Anterior cingulate cortex (tissue), 58 donors: ENCODE measurements at places on chromosomes 11 and 22.

- DNase-seq: no peak
These were observed 122.5 kb downstream of the OPCML start for GRCh38 chr11:133409799-133410198.

DNA sequence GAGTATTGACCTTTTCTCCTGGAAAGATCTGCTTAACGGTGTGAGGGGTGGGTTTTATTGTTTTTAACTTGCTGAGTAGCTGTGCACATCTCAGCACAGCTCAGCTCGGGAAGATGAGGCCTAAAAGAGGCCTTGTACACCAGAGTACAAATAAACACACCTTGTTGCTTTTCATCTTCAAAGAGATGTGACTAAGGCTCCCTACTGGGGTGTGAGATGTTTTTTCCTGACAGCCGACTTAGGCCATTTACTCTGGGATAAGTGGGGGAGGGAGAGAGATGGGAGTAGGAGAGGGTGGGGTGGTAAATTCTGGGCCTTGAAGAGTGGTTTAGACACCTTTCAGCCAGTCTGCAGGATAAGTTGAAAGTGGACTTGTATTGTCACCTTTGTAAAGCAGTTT lies 2.9 kb downstream of the LDLRAD3 start:
- DNase-seq: no peak

DNA sequence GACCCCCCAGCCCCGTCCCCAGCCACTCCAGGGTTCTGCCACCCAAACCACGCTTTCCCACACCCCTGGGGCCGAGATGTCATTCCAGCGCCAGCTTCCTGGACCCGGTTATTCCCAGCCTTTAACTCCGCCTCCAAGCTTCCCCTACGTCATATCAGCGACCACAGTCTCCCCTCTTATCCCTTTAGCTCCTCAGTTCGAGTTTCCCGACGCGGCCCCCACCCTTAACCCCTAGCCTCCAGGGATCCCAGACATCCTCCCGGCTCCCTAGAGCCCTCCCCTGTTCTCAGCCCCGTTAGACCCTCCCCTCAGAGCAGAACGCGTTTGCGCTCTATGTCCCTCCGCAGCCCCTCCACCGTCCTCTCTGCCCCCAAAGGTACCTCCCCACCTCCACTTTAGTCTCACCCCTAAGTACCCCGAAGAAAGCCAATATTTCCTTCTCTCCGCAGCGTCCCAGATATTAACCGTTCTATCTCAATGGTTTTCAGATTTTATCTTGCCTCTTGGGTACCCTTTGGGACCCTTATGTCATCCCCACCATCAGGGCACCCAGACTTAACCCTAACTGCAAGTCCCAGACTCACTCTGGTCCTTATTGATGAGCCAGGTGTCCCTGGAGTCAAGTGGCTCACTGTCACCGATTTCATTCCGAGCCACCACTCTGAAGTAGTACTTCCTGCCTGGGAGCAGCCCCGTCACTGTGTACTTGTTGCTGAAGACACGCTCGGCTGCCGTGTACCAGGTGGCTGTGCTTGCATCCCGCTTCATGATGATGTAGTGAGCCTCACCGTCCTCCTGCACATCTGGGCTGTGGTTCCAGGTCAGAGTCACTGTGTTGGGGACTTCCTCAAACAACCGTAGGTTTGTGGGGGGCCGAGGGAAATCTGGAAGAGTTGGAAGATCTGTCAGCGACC lies 8.0 kb downstream of the TMEM86A start:
- peak; percentile 45 for DNase-seq

DNA sequence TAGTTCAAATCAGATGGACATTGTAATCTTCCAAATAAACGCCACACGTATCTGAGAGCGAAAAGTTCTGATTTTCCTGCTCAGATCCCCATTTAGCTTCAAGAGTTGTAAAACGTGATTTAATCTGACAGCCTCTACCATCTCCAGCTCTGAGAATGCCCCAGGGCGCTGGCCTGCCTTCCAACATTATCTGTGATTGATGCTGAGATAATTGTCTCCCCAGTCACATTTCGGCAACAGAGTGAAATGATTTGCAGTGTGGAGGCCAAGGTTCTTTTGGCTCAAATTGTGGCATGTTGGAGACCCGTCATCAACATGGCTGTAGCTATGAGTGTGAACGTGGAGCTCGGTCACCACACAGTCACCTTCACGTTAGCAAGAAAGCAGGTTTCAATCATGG lies 283.4 kb downstream of the BRD1 start:
- DNase-seq: no peak

- no peak for DNase-seq
These were observed 7.1 kb downstream of the TRIOBP start for GRCh38 chr22:37703906-37704305.

DNA sequence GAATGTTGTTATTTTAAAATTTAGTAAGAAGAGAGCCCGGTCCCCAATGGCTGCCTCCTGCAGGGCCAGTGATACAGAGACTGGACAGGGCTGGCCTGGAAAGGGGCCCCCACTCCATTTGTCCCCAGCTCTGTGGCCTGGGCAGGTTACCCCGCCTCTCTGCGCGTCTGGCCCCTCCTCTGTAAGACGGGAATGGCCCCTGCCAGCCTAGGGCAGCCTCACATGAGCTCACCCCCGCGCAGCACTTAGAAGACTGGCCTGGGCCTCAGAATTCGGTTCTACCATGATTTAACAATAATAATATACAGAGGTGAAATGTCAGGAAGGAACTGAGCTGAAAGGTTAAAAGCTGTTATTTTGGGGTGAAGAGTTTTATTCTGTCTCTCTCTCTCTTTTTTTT lies 1.3 kb downstream of the APOBEC3G start:
- DNase-seq: no peak

DNA sequence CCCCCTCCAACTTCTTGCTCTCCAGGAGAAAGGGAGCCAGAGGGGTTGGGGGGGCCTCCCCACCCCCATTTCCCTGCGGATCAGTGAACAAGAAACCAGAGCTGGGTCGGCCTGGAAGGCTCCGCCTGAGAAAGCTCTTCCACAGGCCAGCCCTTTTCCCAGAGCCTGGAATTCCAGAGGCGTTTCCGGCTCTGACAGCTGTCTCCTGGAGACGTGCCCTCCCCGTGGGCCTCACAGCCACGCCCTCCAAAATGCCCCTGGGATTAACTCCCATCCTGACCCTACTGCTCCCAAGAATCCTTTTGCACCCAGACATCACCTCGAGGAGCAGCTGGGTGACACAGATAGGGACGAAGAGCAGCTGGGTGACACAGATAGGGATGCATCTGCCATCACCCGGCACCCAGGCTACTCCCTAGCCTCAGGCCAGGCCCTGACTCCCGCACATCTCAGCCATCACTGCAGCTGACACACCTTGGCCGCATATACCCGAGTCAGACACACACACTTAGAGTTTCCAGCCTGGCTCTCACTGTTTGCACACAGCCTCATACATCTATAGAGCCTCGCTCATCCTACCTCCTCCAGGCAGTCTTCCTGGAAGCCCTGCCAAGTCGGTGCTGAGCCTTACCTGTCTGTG lies 7.6 kb upstream of the CDC42EP1 start:
- DNase-seq: no peak

DNA sequence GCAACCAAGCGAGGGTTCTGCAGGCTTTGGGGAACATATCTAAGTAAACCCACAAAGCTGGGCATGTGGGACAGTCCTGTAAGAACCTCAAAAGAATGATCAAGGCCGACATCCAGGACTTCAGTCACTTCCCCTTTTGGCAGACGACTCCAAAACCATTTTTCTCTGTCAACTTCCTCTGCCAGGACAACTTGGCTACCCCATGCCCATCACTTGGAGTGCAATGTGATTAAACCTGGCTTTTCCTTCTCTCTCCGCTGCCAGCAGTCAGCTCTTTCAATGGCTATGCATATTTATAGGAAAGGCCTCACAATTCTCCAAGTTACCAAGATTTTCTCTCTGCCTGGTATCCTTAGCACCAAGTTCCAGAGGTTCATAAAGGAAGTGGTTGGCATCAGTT lies 78.9 kb downstream of the C11orf58 start:
- DNase-seq: peak; percentile 55

DNA sequence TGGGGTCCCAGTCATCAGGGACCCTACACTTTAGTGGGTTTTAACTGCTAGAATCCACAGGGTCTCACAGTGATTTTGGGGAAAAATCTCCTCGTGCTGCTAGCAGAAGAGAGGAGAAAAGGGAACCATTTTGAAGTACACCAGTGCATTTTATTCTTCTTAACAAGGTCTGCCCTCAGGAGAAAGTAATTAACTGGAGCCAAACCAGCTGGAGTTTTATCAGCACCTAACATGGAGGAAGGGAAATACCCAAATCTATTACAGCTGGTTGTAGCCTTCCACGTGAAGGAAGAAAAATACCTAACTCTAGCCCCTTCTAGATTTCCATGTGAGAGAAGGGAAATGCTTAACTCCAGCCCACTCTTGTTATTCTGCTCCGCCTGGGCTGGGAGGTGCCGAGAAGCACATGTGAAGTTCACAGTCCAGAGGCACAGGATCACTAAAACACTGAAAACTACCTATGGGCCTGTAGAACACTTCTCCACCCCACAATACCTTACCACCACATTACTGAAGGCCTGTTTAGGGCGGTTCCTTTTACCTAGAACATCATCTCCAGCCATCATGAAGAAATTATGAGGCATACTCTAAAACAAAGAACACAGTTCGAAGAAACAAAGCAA lies 31.3 kb upstream of the TEAD1 start:
- no peak for DNase-seq

- no peak for DNase-seq
These were observed 24.6 kb downstream of the TRAF6 start for GRCh38 chr11:36485298-36486002.

- DNase-seq: no peak
These were observed 89.5 kb upstream of the HTATIP2 start for GRCh38 chr11:20274031-20274430.

GRCh38 chr11:27443746-27444507 lies 28.7 kb downstream of the LGR4 start:
- peak; percentile 19 for DNase-seq

DNA sequence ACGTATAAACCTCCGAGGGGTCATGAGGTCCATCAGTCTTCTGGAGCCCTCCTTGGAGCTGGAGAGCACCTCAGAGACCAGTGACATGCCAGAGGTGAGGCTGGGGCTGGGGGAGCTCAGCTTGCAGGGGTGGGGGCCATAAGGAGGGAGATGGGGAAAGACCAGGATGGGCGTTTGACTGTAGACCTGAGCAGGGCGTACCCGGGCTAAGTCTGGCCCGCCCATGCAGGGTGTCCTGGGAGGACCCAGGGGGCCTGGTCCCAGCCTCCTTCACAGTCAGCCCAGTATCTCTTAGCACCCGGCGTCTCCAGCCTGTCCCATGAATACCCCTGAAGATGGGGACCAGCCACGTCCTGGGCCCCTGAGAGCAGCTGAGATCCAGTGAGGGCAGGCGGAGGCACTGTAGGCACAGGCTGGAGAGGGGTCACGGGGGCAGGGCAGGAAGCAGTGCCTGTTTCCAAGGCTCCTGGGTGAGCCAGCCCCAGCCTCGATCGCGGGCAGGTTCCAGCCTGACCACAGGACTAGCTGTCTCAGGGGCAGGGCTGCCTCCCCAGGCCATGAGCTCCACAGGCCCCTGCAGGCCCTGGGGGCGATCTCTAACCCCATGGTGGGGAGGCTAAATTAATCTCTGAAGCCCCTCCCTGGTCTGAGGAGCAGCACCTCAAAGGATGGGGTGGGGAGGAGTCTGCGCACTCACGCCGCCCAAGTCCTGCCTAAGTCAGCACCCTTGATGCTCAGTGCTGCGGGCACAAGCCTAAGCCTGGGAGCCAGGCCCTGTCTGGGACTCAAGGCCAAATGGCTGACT lies 7.1 kb downstream of the SSH3 start:
- no peak for DNase-seq

- no peak for DNase-seq
These were observed 327.0 kb upstream of the CCDC90B start for GRCh38 chr11:83612891-83613766.

DNA sequence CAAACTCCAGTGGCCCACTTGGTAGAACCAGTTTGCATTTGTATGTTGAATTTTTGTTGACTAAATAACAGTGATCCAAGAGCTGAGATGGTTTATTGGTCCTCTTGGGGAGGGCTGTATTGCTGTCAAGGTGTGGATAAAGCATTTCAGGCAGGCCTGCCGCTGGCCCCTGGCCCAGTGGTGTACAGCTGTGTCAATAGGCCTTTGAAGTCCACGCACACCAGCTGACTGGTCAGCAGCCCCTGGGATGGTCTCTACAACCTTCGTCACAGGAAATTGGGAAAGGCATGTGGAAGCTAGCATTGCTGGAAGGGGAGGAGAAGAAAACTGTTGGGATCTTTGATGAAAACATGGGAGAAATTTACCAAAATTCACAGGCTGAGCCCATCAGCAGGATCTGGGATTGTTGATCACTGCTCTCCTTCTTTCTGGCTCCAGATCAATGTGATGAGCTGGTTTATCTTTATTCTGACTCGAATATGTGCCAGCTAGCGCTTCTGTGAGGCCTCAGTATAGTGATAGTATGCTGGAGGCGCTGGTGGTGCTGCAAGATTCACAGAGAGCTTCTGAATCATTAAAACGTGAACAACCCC lies 12.5 kb upstream of the E2F8 start:
- DNase-seq: no peak

GRCh38 chr11:127651175-127651887 lies 650.8 kb upstream of the KIRREL3 start:
- DNase-seq: no peak

- no peak for DNase-seq
These were observed 140.3 kb upstream of the MTNR1B start for GRCh38 chr11:92829121-92829520.

DNA sequence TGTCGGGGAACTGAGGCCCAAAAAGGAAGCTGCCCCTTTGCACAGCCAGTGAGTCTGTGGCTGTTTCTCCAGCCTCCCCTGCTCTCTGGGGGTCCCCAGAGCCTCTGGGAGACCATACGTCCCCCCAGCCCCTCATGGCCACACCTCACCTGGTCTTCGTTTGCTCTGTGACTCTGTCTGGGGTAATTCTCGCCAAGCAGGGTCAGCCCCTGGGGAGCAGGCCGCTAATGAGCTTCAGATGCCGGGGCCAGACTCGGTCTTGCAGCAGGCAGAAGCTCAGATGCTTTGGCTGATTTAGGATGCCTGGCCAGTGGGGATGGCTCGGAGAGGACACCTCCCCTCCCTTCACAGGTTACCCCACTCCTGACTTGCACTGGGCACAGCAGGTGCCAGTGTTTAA lies 24.1 kb upstream of the WNT11 start:
- no peak for DNase-seq

GRCh38 chr11:133824593-133824992 lies 20.7 kb downstream of the SPATA19 start:
- no peak for DNase-seq

DNA sequence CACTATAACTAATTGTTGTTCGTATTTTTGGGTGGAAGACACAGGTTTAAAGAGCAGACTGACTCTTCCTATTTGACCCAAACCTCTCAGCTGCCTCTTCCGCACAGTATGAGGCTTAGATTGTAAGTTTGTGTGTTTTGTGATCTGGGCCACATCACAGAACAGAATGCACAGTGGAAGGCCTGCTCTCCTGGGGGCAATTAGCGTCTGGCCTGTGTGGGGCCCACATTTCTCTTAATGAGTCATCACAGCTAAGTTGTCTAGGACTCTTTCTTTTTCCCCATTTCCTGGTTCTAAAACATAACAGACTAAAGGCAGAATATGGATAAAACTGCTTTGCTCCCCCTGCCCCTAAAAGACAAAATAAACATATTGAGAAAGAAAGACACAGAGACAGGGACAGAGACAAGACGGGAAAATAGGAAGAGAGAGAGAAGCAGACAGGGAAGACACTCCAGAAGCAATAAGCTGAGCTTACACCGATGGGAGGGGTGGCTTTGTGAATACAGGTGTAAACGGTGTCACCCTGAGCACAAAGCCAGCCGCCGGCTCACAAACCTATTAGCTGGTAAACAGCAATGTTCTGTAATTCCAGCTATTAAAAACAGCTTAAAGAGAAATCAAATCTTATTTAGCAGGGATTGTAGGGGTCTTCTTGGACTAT lies 127.4 kb upstream of the OPCML start:
- DNase-seq: no peak

- DNase-seq: no peak
These were observed 7.2 kb downstream of the ATG16L2 start for GRCh38 chr11:72821221-72821919.
